Stimulated activated CD4-positive, alpha-beta T cell treated with anti-CD3 and anti-CD28 coated beads, Interleukin-1b, Interleukin-23, amount 100 ng/mL, for 24 hours (primary cell): ENCODE measurements at places on chromosomes 2 and 18.

- no peak for DNase-seq
Measured at GRCh38 chr18:53798516-53798915, 426.0 kb downstream of the MBD2 start.

- DNase-seq, result no peak
Measured at GRCh38 chr18:27966881-27967280, 210.0 kb downstream of the CDH2 start.

GRCh38 chr2:36549165-36549574 lies 48.8 kb downstream of the FEZ2 start:
- DNase-seq, result no peak

DNA sequence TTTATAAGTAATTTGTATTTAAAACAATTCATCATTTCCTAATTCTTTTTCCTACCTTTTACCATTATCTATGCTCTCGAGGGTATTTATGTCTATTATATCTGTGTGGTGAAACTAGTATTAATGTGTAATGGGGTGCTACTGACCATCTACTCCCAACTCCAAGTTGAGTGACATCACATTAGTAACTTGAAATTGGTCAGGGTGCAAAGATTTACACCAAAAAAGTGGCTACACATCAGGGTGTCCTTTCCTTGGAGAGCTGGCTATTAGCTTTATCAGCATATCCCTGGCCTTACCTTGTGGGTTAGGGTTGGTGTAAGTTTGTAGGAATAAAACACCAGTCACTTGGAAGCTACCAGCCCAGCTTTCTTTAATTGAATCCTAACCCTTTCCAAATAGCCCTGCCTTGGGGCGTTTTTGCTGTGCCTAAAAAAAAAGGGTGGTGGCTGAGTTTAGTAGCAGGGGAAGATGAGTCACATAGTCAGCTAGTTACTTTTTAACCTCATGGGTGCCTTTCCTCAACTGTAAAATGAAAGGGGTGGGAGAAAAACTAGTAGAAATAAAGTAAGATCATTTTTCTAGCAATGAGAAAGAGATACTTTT lies 14.0 kb downstream of the ANXA4 start:
- no peak for DNase-seq

- DNase-seq, result no peak
Measured at GRCh38 chr18:58721566-58722239, 50.4 kb downstream of the MALT1 start.

DNA sequence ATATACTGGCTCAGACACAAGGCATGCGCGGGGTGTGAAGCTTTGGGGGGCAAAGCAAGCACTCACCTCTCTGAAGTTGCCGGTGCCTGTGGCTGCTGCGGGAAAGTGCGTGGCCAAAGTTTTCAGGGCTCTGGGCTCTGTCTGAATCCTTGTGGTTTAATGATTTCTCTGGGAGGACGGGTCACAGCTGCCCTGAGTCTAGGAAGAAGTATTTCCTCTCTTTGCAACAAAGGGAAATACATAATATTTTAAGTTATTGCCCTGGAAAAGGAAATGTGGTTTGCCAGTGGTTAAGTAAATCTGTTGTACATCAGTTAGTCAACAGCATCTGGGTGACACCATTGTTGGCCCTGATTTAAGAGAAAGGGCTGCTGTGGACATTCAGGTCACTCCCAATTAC lies 56.7 kb upstream of the ZDBF2 start:
- no peak for DNase-seq

- no peak for DNase-seq
Measured at GRCh38 chr2:119255760-119256581, 32.3 kb downstream of the STEAP3 start.

DNA sequence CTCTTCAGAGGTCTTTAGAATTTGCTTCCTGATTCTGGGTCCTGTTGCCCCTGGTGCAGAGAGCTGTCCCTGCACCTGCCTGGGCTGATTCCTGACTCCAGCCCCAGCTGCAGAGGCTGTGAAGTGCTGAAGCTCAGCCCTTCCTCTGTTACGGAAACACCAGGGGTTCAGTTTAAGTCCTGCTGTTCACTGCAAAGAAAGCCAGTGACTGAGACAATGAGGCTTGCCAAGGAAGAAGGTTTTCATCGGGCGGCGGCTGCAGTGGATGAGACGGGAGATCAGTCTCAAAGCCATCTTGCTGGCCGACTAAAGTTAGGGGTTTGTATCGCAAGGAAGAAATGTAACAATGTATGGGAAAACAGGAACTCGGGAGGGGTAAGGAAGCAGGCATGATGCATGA lies 142.4 kb upstream of the ZNF236 start:
- DNase-seq, result no peak

DNA sequence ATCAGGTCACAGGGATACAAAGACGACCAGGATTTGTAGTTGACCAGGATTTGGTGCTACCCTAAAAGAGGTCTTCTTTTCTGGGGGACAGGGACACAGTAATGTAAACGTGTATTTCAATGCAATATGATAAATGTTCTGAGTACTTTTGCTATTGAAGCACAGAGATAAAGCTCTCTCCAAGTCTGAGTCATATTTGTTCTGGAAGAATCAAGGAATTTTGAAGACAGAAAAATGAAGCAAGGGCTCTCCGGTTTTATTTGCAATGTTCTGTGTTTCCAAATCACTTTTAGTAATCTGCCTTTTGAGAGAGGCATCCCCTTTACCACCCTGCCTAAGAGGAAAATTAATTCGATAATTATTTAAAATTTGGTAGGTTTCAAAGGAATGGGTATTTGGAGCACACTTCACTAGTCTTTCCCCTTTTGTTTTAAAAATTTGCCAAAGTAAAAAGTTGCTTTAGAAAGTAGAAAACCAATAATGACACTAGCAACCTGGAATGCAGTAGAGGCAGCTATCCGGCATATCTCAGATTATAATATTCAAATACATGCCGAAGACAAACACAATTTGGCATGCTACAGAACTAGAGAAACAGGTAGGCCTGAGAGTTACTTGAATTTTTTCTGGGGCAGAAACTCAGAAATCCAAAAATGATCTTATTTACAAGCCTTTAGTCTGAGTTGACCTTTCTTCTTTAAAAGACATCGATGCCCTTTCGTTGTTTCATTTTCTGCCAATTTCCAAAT lies 82.7 kb downstream of the MREG start:
- DNase-seq, result no peak

GRCh38 chr2:30663321-30663720 lies 143.9 kb downstream of the CAPN13 start:
- DNase-seq, result no peak

DNA sequence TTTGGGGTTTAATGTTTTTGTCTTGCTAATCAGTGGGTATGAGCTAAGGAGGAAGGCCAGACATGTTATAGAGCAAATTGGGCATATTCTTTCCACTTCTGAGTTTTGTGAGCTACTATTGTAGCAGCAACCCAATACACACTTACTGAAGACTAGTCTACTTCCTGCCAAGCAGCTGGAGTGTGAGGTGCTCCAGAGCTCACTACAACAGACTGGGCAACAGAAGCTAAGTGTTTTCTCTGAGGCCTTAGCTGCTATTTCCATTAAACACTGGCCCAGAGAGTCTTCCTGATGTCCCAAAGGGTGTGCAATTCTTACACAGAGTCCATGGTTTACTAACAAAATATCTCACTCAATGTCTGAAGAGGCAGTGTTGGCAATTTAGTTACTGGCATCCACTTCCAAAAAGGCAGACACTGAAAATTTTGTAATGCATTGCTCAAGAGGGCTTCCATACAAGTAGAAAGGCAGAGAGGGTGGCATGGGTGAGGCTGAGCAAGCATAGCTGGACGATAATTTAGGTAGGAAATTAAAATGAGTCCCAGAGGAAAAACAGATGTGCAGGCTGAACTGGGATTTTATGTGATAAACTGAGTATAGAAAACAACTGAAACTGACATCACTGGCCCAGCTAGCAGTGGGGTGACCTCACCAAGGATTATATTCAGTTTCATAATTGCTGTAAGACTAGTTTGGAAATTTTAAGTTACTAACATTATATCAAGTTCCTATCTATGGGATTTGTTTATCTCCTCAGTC lies 68.6 kb downstream of the ZC3H6 start:
- no peak for DNase-seq

DNA sequence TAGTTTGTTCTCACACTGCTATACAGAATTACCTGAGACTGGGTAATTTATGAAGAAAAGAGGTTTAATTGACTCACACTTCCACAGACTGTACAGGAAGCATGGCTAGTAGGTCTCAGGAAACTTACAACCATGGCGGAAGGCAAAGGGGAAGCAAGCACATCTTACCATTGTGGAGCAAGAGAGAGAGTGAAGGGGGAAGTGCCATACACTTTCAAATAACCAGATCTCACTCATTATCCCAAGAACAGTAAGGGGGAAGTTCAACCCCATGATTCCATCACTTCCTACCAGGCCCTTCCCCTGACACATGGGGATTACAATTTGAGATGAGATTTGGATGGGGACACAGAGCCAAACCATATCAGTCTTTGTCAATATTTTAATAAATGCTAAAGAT lies 5.0 kb upstream of the CRYGB start:
- no peak for DNase-seq
